Right renal pelvis (tissue), 4 donors: ENCODE measurements at places on chromosomes 1 and 21.

DNA sequence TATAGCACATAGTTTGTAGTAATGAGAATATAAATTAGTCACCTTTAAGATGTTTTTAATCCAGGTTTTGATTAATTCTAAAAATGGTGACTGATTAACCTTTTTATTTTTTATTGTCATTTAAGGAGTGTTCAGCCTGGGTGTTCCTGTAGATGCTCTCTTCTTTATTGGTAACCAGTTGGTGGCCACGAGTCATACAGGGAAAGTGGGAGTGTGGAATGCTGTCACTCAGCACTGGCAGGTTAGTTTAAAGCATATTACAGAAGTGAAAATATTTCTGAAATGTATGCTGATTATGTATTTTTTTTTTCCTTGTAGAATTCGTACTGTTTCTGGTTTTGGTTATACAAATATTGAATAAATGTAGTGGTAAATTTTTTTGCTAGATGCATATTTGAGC, 28.1 kb downstream of the KCTD3 start:
- no peak for DNase-seq

DNA sequence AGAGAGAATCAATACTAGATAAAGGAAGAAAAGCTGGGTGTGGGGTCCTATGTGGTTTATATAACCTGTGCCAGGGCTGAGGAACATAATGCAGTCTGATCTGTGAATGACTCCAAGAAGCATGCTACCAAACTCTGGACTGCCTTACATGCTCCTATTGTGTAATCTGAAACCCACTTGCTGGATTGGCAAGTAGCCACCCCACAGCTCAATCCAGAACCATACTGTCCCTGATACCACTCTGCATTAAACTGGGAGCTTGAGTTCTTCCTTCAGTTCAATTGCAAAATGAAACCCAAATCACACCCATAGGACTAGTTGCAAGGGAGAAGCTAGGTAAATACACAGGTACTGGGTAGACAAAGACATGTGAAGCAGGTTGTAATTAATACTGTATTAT, 115.4 kb upstream of the NEGR1 start:
- DNase-seq: no peak

GRCh38 chr1:76238094-76238628, 163.6 kb downstream of the ST6GALNAC3 start:
- no peak for DNase-seq

DNA sequence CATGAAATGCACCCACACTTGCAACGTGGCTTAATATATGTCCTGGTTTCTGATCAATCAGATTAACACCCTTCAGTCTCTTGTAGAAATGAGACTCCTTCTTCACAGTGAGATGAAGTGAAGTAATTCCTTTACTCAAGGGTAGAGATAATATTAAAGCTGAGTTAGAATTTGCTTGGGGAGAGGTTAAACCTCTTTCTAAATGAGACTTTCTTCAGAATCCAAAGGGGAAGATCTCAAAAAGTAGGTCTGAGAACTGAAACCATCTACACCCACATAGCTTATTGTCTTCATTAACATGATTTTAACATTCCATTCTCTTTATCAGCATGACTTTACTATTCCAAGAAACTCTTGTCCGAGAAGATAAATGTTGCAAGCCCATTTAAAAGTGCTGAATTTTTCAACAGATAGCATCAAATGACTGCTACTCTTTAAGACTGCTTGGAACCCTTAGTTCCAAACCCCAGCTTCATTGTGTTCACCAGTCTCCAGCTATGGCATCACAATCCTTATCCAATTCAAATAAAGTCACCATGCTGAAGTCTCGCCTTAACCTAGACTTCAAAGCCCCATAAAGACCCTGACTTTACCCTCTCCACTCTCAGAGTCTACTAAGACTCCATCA, 19.2 kb upstream of the TRAF3IP3 start:
- no peak for DNase-seq

DNA sequence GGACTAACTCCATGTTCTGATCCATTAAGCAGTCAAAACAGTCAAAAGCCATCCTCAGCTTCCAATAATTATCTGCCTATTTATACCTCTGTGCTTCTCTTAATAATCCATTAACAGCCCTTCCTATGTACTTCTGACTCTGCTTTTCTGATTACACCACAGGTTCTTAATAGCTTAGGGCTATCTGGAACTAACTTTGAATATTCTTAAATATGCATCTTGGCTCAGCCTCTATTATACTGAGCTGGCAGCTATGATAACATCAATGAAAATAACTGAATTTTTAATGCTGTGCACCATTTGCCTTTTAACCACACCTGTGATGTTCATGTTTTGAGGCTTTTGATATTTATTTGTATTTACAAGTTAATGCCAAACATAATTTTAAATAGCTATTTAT, 175.9 kb downstream of the DPYD start:
- no peak for DNase-seq

- DNase-seq: no peak
Measured at GRCh38 chr21:16308269-16308668, 578.5 kb downstream of the USP25 start.

DNA sequence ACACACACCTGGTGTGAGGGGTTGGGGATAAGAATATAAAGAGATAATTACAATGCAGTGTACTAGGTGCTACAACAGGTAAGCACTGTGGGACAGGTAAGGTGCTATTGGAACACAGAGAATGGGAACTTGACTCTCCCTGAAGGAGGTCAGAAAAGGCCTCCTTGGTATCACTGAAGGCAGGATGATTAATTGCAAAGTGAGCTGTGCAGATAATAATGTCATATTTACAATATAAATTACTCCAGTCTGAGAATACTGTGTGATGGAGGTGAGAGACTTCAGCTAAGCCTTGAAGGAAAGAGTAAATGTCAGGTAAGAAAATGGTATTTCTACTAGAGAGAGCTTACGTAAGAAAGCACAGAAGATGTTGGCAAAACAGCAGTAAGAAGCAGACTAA, 91.6 kb downstream of the EPS15 start:
- no peak for DNase-seq

DNA sequence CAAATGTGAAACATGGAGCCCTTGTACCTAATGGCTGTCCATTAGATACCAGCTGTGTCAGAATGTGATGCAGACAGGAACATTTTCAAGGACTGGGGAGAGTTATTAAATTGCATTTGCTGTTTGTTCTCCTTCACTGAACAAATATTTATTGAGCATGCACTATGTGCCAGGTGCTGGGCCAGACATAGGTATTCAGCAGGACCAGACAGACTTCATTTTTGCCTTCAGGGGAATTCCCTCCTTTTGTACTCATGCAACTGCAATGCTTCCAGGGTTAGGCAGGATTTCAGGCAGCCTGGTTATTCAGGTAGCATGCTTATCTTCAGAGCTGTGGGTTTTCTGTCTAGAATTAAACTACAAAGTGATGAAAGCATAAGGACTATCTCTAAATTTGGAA, 64.2 kb upstream of the SMYD2 start:
- DNase-seq: no peak

DNA sequence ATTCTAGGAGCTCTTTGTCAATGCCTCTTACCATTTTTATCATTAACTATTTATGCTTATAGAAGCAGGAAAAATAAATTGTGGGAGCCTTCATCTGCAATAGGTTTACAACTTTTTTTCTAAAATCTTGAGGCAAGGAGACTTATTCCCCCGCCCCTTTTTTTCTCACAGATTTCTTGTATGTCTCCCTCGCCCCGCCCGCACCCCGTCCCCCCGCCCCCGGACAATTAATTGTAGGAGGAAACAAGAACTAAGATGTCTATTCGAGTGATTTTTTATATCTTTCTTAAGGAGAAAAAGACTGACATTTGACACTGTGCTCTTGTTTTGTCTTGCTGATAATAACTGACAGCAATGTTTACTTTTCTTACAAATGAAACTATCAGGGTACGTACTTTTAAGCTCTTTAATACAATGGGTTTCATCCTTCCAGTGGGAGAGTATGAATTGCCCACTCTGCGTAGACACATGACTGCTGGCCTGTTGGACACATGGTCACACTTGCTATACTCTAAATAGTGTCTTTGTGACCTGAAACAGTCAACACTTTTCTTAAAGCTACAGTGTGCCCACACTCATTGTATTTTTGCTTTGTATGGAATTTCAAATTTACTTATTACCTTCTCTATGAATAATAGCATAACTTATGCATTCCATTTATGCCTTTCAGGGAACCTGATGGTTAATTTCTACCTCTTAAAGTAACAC, 1.5 kb upstream of the IVNS1ABP start:
- DNase-seq: no peak
